ENCODE measurements at places on chromosomes 7 and 10. TPM values are rescaled to one million over a fixed set of nuclear protein-coding genes. Genes with fewer than 3 reads are reported as not detected.

AQP1 gene
- 10.9 TPM for total RNA-seq

SRRM3 gene
- 2.7 TPM for total RNA-seq

NPC1L1 gene
- not detected for total RNA-seq

OR6V1 gene
- not detected for total RNA-seq

All from pericardium fibroblast (primary cell).